ENCODE measurements at places on chromosomes 16 and 17.

DNA sequence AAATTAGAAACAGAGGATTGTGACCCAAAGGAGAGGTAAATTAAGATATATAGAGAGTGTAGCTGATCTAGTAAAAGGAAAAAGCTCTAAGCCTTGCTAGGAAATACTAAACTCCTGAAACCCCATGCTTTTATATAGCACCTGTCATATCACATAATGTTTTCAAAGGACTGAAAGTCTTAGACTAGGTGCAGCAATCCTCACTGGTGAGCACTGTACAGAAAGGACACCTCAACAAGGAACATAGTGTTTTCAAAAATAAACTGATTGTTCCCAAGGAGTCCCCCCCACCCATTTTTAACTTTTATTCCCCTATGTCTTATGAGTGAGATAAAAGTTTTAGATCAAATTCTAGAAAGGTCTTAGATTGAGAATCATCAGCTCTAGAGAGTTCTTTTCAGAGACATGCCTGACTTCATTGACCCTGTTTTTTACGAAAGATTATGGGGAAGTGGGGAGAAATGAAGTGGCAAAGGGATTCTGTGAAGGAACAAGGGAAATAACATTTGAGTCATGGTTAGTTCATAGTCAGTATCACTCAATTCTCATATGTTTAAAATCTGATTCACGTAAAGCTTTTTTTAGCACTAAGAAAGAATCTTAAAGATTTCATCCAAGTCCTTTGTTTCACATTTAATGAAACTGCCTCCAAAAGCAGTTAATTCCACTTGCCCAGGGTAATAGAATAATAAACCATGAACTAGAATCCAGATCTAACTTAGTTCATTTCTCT, 166.4 kb downstream of the CYB561 start:
- no peak for DNase-seq

DNA sequence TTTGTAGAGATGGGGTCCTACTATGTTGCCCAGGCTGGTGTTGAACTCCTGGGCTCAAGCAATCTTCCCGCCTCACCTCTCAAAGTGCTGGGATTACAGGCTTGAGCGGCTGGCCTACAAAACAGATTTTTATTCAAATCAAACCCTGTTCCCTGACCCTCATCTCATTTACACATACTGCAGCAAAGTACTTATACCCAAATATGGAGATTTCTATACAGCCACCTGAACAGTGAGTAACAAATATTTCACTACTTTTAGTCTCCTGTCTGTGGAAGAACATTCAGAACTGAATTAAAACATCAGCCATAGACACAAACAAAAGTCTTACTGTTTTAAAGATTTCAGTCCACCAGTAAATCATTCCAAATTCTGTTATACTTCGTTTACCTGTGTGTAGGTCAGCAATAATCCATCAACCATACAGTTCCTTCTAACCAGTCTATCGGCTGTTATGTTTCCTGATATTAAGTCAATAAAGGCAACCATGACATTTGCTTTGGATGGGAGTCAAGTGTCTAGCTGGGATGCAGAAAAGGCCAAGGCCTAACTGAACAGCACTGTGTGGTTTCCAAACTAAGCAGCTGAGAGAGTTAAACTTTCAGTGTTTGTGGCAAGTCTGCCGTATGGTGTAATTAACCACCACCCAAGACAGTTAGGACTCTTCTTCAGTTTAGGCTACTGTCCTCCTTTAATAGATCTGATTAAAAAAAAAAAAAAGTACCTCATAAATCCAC, 22.3 kb downstream of the ERN1 start:
- DNase-seq: no peak

GRCh38 chr16:67779256-67780014, 26.9 kb downstream of the RANBP10 start:
- DNase-seq: no peak

- DNase-seq: peak; percentile 71
Observed at GRCh38 chr17:82320956-82321927, 3.8 kb upstream of the CD7 start.

DNA sequence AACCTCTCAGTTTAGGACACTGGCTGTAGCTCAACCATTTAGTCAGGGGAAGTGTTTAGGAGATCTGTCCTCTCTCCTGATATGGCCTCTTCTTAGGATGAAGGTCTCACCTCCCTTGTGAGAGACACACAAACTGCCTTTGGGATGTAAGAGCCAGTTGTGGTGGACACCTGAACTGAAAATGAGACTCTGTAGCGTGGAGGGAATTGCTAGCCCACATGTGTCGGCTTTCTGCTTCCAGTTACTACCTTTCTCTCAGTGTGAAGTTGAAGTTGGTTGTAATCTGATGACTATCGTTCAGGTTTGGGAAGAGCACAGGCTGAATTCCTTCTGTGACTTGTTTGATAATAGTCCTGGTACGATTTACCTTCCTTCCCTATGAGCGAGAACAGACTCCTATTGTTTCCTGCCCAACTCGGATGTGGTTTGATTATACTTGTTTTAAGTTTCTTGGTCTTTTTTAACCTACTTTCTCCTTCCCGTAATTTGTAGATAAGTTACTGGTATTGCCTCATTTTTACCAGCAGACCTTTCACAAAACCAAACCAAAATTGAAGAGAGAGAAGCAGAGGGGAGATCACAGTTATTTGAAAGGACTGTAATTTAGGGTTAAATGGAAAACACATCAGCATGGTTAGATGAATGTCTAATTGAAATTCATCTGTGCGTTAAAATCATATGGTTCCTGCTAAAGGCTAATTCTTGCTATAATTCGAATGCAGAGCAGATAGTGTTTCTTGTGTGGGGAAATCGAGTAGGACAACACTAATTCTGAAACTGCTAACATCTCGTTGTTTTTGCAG, 43.2 kb downstream of the CLEC16A start:
- no peak for DNase-seq

GRCh38 chr16:84751947-84752346, 52.1 kb downstream of the USP10 start:
- no peak for DNase-seq

- DNase-seq: no peak
Observed at GRCh38 chr17:79974566-79975497, 60.8 kb downstream of the TBC1D16 start.

- DNase-seq: no peak
Observed at GRCh38 chr16:87608400-87608985, 6.2 kb downstream of the JPH3 start.

GRCh38 chr16:50229149-50229726, 37.1 kb upstream of the ADCY7 start:
- no peak for DNase-seq

- DNase-seq: no peak
Observed at GRCh38 chr17:9792181-9792840, 919 bp upstream of the DHRS7C start.

GRCh38 chr17:35977509-35977908, 3.8 kb downstream of the CCL16 start:
- no peak for DNase-seq

- DNase-seq: no peak
Observed at GRCh38 chr17:61947367-61948078, 19.7 kb upstream of the INTS2 start.

DNA sequence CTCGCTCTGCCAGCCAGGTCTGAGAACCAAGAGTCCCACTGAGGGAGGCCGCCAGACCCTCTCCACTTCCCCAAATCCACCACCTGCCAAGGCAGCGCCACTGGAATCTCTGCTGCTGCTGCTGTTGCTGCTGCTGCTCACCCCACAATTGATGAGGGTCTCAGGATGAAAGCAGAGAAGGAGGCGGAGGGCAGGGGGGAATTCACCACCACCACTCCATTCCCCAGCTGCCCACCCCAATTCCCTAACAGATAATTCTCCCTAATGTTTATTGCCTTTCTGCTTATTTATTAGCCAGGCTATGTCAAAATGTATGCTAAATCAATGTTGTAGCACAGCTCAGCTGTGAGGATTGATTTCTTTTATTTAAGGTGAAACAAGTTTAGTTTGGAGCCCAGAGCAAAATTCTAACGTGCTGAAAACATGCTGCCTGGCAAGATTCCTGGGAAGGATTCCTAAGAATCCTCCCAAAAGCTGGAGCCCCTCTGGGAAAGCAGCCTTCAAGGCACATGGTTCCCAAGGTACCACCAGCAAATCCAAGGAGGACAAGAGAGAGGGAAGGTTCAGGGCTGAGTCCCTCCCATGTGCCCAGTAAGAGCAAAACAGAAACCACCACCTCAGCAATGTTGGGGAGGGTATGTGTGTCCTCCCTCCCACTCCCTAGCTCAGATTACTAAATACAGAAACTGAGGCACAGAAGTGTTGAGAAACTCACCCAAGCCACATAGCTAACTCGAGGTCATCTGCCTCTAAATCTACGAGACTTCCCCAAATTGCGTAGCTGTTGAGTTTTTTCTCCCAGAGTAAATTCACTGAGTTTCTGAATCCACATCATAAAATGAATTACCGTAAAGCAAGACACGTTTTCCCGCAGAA, 12.2 kb upstream of the CDH5 start:
- DNase-seq: no peak

DNA sequence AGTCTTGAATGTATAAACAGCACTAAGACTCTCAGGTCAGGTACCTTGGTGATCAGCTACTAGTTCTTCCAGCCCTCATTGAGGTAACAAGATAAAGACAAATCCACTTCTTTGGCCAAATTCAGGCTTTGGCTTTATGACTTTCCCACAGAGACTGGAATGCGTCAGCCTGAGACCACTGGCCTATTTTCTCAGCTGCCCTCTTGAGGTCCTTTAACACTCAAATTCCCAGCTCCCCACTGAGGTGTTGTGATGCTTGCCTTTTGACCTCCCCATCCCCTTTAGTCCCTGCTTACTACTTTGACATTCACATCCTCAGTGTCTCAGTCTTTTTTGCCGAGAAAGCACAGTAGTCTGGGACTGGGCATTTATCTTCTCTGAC, 10.6 kb downstream of the TNFAIP1 start:
- no peak for DNase-seq

- no peak for DNase-seq
Observed at GRCh38 chr16:3761375-3762106, 44.2 kb upstream of the TRAP1 start.

GRCh38 chr17:82235056-82235774, 6.4 kb downstream of the SLC16A3 start:
- DNase-seq: no peak

DNA sequence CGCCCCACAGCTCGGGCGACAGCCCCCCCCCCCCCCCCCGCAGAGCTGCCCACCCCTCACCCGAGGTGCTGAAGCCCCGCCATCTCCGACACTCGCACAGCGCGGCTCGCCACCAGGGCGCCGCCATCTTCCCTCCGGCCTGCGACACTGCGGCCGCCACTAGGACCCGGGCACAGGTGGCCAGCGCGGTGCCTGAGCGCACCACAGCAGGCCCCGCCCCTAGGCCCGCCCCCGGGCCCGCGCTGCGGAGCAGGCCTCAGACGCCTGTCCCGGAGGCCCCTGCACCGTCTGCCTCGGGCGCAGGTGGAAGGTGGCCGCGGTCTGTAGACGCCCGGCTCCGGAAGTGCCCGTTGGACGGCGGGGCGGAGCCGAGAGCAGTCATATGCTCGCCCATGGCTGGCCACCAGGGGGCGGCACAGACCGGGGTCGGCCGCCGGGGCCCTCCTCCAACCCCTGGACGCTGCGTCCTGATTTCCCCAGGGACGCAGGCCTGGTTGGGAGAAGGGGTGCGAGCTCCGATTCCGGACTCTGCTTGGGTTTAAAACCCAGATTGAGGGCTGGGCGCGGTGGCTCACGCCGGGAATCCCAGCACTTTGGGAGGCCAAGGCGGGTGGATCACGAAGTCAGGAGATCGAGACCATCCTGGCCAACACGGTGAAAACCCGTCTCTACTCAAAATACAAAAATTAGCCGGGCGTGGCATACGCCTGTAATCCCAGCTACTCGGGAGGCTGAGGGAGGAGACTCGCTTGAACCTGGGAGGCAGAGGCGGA, at the start of gene MRPL38:
TSS of gene MRPL38 (minus strand) at position 136 of the 773 bp plus-strand sequence. CDS start at position 127, 9 bp downstream.
- DNase-seq: peak; percentile 89

GRCh38 chr16:56137269-56137668, 54.0 kb upstream of the GNAO1 start:
- no peak for DNase-seq

GRCh38 chr17:78946631-78947030, 21.4 kb upstream of the TIMP2 start:
- no peak for DNase-seq

DNA sequence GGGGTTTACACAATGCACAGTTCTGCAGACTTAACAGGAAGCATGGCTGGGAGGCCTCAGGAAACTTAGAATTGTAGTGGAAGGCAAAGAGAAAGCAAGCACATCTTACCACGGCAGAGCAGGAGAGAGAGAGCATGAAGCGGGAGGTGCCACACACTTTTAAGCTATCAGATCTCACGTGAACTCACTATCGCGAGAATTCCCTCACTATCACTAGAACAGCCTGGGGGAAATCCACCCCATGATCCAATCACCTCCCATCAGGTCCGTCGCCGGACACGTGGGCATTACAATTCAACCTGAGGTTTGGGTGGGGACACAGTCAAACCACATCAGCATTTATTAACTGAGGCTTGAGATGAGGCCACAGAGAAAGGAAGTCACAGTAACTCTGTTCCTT, 326.7 kb downstream of the C16orf95 start:
- no peak for DNase-seq

All from effector memory CD4-positive, alpha-beta T cell (primary cell).